ENCODE measurements at places on chromosomes 6 and 20. TPM values are rescaled to one million over a fixed set of nuclear protein-coding genes. Genes with fewer than 3 reads are reported as not detected.

GSTA5 gene
- total RNA-seq = not detected

KCNQ2 gene
- total RNA-seq = 14.6 TPM

- no peak for DNase-seq
Measured at GRCh38 chr6:105493736-105494135, 90.9 kb upstream of the PREP start.

- no peak for DNase-seq
Measured at GRCh38 chr6:139306291-139306981, 14.6 kb upstream of the TXLNB start.

DNA sequence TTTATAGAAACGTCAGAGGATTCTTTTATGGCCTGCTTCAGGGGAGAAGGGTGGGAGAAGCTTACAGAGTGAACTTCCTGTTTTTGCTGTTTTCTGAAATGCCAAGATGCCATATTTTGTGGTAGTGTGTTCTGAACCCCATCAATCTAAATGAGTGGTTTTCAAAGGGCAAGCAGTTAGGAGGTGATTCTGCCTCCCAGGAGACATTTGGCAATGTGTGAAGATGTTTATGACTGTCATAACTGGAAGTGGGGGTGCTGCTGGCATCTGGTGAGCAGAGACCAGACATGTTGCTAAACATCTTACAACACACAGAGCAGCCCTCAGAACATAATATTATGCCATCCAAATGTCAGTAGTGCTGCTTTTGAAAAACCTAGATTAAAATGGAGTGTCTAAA, 6.0 kb upstream of the PRL start:
- DNase-seq = no peak

LGSN gene
- not detected for total RNA-seq

CYP21A2 gene
- 0.67 TPM for total RNA-seq

BRD2 gene
- total RNA-seq = 229 TPM

DDO gene
- total RNA-seq = not detected

DNA sequence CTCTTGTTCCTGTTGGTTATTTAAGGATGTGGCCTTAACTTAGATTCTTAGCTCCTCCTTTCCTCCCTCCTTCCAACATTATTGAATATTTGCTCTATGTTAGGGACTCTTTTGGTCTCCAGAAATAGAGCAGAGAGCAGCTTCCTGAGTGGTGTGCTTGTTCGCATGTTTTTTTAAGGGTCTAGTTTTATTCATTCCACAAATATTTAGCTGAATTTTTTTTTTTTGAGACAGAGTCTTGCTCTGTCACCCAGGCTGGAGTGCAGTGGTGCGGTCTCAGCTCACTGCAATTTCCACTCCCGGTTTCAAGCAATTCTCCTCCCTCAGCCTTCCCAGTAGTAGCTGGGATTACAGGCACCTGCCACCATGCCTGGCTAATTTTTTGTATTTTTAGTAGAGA, 169.2 kb downstream of the ZFAND3 start:
- DNase-seq = no peak

- DNase-seq = no peak
Measured at GRCh38 chr20:49343246-49343645, 65.4 kb upstream of the ZNFX1 start.

GRCh38 chr6:107862383-107862782, 38.3 kb upstream of the SCML4 start:
- DNase-seq = no peak

All from progenitor cell of endocrine pancreas (in vitro differentiated cells).